ENCODE measurements at places on chromosomes 16 and 17.

GRCh38 chr16:10987361-10988163, 43.2 kb downstream of the CLEC16A start:
- DNase-seq, result no peak

DNA sequence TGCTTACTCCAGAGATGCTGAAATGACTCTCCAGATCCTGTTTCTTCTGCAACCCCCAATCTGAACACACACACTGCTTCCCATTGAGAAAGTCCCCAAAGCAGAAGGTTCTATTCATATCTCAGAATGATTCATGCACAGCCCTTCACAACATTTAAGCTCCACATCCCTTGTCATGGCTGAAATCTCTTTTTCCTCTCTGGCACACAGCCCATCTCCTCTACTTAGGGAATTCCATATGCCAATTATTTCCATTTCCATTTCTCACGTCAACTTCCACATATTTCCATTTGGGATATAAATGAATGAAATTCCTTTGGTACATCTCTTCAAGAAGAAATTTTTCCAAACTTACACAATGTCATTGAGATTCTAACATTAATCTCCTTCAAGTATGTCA, 119.6 kb downstream of the CDH11 start:
- DNase-seq, result no peak

DNA sequence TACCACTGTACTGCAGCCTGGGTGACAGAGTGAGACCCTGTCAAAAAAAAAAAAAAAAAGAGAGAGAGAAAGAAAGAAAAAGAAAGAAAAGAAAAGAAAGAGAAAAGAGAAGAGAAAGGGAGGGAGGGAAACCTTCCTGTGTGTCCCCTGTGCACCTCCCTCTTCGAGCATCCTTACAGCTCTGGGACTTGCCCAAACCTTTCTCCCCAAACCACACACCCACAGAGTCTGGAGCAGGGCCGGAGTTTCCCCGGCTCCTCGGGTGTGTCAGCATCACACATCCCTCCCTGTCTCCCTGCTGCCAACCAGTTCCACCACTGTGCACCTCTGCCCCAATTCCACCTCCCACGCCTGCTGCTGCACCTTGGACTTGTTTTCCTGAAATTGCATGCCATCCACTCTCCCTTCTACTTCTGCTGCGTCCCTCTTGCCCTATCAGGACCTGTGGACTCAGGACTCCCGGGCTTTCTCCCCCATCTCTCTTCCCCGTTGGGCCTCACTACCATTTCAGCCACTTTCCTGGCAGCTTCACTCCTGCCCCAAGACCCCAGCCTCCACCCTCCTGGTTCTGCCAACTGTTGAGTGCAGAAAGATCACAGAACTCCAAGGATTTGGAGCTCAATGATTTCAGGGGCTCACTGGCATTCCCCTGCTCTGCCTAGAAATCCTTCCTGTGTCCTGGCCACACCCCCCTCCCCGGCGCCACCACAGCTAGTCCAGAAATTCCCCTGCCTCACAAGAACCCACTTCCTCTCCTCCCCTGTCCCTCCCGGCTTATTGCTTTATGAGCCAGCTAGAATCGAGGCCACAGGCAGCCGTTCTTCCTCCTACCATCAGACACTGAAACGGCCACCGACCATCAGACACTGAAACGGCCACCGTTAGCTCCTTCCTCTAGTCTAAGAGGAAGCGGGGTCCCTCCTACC, 3.7 kb upstream of the CDK3 start:
- DNase-seq, result no peak

- DNase-seq, result no peak
Measured at GRCh38 chr16:57497121-57497520, 10.8 kb upstream of the DOK4 start.

DNA sequence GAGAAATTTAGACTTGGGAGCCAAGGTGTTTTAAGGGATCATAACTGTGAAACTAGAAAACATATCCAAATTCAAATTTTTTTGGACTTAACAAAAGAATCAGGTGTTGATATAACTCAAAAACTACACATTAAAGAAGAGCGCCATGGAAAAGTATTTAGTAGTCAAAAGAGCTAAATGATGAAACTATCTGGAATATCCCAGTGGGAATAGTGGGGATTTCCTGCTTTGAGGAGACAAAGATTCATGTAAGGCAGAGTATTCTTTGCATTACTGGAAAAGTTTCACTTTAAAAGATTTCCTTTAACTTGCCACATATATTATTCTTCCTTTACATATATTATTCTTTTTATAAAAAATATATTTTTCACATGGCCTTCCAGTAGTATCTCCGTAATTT, 40.3 kb upstream of the VPS4A start:
- no peak for DNase-seq

- no peak for DNase-seq
Measured at GRCh38 chr16:58485184-58485887, 14.6 kb upstream of the NDRG4 start.

- DNase-seq, result peak; percentile 28
Measured at GRCh38 chr17:27199948-27200347, 94.0 kb upstream of the WSB1 start.

DNA sequence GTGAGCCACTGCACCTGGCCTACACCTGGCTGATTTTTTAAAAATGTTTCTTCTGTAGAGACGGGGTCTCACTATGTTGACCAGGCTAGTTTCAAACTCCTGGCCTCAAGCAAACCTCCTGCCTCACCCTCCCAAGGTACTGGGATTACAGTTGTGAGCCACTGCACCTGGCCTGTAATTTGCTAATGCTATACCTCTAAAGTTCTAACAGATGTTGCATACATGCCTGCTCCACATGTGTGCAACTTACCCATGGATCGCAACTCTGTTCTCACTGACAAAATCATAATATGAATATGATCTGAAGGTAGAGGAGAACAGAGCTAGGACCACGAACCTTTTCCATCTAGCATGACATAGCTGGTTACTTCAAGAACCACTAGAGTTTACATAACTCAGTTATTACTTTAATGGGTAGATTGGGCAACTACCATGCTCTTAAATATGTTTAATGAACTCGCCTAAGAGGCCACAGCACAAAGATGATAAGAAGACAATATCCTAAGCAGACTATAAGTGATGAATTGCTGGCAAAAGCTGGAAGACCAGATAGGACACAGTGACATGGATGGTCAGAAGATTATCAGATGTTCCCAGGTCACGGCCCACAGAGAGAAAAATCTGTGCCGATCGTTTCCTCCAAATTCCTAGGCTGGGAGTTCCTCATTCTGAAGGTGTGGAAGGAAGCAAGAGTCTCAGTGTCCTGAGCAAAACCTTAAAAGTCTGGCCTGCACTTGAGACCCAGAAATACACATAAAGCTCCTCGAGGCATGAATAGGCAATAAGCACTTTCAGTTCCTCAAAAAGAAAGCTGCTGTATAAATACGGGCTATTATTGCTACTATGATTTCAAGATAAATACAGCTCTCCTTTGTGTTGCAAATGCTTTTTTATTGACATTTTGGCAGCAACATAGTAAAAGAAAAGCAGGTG, 53.6 kb upstream of the ICAM2 start:
- DNase-seq, result no peak

DNA sequence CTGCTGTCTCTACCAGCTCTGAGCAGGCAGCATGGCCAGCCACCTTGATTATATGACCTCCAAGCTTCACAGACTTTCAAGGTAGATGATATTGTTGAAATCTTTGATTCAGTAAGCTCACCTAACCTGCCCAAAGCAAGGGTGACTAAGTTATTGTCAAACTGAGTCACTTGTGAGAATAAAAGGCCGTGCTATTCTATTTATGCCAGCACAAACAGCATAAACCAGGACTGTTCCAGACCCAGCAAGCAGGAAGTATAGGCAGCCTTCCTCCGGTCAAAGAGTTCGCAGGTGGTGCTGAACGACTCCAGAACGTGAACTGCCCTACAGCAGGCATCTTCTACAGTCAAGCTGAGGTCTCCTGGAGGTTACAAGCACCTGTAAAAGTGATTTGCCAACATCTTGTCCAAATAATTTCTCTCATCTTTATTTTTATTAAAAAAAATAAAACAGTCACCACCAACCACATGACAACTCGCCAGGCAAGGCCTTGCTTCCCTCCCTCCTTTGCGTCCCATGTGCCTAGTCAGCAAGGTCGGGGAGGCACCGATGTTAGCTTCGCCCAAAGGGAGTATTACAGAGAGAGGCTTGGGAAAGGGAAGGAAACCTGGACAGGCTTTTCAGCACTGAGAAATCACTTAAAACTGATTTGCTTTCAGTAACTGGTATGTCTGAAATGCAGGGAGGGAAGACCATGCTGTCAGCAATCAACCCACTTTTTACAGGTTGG, 10.8 kb downstream of the ARL2BP start:
- DNase-seq, result no peak

DNA sequence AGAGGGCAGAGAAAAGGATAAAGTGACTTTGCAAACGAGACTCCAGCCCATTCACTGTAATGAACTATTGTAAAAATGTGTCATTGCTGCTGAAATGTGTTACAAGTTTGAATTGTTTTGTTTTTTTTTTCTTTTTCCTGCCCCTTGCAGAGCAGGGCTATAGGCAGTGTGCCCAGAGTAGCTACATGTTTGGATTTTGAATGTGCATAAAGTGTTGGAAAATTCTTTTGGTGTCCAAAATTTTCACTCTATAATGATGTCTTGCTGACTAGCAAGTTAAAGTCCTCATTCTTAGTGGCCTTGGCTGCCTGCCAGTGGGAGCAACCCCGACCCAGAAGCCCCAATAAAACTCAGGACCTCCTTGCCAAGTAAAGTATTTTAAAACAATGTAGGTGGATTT, 66.5 kb downstream of the IGF2BP1 start:
- DNase-seq, result no peak

DNA sequence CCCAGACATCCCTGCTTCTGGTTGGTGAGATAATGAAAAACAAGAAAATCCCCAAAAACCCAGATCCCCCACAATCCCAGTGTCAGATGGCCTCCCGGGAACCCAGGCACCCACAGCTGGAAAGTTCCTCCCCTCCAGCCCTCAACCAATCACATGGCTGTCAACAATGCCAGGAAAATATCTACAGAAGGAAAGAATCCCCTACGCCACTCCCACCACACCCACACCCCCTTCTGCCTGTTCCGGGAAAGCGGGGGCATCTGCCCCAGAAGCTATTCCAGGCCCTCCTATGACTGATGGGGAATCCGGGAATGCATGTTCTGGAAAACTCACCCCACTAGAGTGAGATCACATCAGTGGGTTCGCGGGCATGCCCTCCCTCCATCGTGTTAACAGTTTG, 1.8 kb downstream of the TMEM95 start:
- DNase-seq, result no peak

DNA sequence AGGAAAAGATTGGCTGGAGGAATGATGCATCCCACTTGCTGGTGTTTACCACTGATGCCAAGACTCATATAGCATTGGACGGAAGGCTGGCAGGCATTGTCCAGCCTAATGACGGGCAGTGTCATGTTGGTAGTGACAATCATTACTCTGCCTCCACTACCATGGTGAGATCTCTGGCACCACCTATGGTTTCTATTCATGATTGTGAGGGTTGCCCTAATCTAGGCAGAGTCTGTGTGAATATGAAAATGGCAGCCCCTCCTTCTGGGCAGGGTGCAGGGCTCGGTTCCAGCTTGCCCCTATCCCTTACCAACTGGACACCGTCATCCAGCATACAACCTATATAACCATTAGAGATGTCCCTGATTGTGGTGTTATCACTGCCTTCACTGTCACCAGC, 33.4 kb downstream of the ITGB3 start:
- DNase-seq, result no peak

Measured in NK-92 treated with Interleukin-12 subunit alpha and Interleukin-12 subunit beta, amount 100 ng/mL, for 24 hours (cell line).